HCEC 1CT (cell line): ENCODE measurements at places on chromosomes 2 and 18.

- DNase-seq: no peak
Observed at GRCh38 chr2:205783872-205784499, 101.7 kb downstream of the NRP2 start.

DNA sequence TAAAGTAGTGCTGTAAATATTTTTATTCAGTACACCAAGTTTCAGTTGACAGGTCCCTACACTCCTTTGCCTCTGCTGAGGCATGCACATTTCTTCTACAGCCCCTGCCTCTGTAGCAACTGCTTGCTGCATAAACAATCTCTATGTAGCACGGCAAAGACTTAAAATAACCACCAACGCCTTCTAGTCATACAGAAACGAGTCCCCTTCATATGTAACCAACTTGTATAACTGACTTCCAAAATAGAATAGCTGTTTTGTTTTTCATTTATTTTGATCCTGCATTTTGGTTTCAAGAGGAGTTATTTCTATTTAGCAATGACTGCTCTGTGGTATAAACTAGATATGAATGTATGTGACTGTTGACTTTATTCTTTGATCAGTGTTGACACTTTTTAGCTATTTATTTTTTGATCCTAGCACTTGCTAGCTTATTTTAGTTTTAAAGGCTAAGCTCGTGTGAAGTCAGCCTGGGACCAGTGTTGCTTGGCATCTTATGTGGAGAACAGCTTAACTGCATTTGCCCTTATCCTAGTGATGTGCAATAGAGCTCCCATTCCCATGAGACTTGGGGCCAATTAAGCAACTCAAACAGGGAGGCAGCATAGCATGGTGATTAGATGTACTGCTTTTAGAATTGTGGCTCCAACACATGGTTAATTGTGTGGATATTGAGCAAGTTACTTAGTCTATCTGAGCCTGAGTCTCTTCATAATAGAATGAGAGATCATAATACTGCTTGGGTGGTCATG is 79.6 kb downstream of the HRH4 start:
- no peak for DNase-seq

DNA sequence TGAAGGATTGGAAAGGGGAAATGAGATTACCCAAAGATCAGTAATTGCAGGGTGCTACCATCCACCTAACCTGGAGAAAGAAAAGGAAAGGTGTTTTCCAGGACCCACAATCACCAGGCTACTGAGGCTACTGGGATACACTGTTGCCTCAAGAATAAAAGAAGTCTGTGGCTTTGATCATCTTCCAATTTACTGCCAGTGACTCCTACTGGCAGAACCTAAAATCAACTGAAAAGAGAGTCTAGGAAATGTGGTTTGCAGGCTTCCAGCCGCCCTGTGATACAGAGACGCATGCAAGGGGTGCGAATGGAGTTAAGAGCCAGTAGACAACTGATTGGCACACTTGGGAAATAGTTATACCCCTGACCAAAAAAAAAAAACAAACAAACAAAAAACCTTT is 16.6 kb upstream of the TTL start:
- peak; percentile 35 for DNase-seq

DNA sequence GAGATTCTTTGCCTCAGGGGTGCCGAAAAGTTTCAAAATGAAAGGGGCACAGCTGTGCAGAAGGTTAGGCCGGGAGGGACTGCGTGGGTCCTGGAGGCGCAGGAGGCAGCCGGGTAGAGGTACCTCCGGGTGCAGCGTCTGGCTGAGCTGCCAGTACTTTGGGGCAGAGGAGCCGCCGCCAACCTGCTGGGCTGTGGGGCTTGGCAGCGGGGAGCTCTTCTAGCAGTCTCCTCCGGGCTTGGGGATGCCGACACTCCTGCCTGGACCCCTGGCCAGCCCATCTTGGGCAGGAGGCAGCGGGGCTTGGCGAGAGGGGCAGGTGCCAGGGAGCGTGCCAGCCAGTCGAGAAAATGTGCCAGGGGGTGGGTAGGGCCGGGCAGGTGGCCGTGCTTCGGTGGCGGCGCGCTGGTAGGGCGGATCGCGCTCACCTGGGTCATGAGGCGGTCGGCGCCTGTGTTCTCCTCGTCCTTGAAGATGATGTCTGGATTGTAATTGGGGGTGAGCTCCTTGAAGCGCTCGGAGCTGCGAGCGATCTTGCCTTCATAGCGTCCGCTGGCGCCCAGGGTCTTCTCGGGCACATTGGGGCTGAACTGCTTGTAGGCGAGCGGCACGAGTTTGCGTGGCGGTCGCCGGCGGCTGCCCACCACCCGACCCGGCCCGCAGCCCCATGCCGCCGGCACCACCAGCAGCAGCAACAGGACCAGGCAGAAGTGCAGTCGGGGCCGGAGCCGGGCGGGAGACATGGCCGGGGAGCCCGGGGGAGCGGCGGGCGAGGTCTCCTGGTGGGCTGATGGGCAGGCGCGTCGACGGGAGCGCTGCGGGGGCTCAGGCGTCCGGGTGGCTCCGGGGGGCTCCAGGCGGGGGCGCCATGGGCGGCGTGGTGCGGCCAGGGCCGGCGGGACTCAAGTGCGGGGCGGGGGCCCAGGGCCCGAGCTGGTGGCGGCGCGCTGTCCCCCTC is 717 bp downstream of the IHH start:
- DNase-seq: no peak

DNA sequence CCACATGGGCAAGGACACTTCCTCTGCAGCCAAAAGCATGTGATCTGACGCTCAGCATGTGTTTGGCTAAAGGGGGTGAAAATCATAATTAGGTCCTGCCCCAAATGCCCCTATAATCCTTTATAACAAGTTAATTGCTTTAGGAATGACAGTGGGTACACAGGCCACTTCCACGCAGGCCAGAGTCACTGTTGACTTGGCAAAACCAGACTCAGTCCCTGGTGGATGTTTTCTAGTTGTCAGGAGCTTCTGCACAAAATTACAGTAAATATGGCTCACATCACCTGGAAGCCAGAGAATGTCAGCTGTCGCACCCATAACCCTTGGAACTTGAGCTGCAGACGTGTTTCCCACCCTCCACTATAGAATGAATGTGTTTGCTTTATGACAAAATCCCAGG is 13.3 kb upstream of the PXDN start:
- no peak for DNase-seq

- DNase-seq: no peak
Observed at GRCh38 chr18:7890075-7890474, 323.0 kb downstream of the PTPRM start.

GRCh38 chr18:76530846-76531245 is 35.8 kb upstream of the ZNF516 start:
- DNase-seq: no peak

- peak; percentile 89 for DNase-seq
Observed at GRCh38 chr2:73979686-73980085, 5.0 kb upstream of the TET3 start.

DNA sequence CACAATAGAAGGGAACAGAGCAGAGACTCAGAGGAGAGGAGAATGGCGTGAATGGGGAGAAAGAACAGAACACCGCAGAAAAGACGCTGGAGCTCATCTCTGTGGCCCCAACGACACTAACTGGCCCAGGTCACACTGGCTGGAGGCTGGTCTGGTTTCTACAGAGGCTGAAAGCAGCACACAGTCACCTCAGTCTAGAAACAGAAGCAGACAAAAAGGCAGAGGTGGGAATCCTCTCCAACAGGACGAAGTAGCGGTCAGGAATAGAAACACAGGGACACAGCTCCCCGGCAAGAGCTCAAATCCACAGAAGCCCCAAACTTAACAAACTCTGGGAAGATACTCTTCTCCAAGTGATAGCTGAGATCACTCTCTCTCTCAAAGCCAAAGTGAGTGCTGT is 9.2 kb downstream of the SLC66A2 start:
- no peak for DNase-seq

- DNase-seq: no peak
Observed at GRCh38 chr2:241598487-241598886, 38.5 kb downstream of the THAP4 start.

DNA sequence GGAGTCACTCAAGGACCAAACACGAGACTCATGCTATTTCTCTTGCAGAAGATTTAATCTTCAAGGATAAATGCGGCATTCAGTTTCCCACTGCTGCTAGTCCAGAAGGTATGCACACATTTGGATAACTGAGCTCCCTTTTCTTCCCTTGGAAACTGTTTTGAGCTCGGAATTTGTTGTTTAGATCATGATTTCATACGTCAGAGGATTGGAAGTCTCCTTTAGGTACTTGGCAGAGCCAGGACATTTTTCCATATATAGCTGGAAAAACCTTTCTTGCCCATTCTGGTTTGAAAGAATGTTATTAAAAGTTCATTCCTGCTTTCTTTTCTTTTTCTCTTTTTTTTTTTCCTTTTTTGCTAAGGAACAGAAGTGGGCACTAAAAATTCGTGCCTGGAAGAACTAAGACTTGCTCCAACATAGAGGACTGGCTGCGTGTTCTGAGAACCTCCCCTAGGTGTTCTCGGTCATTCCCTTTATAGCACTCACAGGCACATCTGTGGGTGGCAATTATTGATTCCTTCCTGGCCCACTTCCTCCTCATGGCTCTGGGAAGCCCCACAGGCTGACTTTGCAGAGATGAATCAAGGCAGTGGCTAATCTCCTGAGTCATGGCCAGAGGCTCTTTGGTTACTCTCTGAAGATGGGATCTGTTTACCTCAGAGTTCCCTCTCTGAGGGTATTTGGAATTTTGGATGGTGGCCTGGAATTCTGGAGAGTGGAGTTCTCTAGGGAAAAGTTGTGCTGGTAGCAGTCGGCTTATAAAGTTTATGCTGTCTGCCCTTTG is 104.8 kb downstream of the PLCL1 start:
- DNase-seq: peak; percentile 56

DNA sequence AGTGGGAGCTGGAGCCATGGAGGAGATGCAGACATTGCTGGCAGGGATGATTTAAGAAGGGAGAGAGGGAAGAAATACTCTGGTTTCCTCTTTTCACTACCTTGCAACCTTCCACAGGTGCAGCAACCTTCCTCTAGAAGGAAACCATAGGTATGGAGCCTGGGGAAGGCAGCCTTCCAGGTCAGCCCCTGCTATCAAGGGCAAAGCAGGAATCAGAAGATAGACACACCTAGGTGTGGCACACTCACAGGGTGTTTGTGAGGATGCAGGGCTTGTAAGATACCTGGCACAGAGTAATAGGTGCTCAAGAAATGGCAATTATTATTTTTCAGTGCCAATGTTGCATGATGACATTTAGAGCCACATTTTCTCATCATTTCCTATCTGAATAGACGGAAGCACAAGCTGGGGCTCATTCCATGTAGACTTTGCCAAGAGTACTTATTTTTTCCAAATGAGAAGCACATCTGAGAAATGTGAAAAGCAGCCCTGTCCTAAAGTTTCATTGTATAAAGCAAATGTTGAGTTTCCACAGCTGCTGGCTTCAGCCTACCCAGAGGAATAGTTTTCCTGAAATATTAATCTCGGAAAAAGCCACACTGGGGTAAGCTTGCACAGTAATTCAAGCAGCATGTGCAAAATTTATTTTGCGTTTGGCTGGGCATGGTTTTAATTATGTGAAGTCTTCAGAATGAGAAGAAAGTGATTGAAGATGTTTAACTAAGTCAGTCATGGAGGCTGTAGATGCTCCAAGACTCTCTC is 20.6 kb downstream of the EVA1A start:
- DNase-seq: no peak

DNA sequence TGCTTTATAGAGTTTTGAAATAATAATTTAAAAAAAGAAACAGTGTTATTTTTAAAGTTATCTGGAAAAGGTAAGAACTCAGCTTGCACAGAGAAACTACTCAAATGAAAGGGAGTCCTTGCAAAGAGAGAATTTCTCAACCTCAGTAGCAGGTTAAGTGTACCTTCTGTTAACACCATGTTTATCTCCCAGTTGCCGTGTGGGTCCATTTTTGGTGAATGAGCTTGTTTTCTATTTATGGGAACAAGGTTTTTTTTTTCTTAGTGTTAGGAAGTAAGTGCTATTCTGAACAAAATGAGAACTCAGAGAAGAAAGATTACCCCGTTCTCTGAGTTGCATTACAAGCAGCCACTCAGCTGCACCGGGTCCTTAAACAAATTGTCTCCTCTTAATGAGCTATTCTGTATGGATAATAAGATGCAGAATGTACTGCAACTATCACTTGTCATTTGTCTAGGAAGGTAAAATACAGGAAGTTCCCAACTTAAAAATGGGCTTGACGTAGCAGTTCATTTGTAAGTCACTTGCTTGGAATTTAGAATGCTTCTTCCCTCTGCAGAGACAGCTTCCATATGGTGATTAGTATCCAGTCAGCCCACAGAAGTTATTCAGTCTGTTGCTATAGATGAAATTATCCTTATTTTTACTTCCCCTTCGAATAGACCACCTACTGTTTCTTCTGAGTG is 74.9 kb downstream of the LTBP1 start:
- peak; percentile 92 for DNase-seq

GRCh38 chr18:80183273-80184050 is 63.9 kb downstream of the PARD6G start:
- DNase-seq: no peak

DNA sequence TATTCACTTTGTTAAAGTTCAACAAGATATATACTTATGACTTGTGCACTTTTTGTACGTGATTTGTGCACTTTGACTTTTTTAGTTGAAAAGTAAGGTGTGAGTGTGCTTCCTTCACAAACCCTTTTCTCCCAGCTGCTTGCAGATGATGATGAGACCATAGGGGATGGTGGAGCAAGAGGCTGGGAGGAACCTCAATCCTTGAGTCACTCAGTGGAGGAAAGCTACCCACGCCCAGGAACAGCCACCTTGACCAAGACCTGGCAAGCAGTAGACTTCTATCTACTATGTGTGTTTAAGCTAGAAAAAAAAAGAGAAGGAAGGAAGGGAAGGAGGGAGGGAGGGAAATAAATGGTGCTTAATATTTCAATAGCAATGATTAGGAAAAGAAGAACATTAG is 25.2 kb upstream of the TAF1B start:
- peak; percentile 10 for DNase-seq

DNA sequence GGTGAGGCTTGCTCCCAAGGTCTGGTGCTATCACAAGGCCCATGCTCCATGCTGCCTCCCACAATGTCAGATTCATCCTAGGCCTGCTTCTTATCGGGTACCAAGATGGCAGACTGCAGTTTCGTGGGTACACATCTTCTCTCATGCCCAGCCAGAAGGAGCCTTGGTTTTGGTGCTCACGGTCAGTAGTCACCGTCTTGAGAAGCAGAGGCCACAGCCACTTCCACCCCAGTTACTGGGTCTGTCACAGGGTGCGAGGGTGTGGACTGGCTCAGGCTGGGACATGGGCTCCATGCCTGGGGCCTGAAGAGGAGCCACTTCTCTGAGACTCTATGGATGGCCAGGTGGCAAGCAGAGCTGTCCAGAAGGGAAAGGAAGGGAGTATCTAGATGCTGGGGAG is 178.8 kb upstream of the HS6ST1 start:
- DNase-seq: no peak

GRCh38 chr18:48994044-48994651 is 43.4 kb upstream of the SMAD7 start:
- DNase-seq: peak; percentile 63

DNA sequence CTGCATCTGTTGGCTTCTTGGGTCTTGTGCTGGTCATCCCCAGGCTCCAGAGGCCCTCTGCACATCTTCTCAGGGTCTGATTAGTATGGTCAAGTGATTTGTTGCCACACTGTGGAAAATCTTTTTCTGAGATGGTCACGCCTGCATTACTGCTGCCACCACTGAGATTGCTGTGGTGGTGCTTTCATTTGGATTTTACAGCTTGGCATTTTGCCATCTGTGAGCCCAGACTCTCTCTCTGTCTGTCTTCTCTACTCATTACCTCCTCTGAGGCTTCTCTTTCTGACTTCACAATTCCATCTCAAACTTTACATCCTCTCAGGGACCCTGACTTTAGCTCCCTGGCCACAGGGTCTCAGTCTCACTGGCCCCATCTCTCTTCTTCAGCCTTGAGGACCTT is 154.6 kb downstream of the LRRTM1 start:
- no peak for DNase-seq

- DNase-seq: no peak
Observed at GRCh38 chr2:129329574-129329973, 649.9 kb upstream of the RAB6C start.

GRCh38 chr2:24945907-24946306 is 25.8 kb downstream of the DNAJC27 start:
- DNase-seq: peak; percentile 50
